ENCODE measurements at places on chromosomes 7 and 10. TPM values are rescaled to one million over a fixed set of nuclear protein-coding genes. Genes with fewer than 3 reads are reported as not detected.

- peaks cover 3% of the 10 kb centered on the region for H3K36me3 ChIP-seq
- no peak overlapping the region for H3K27ac ChIP-seq
- no peak overlapping the region for H3K4me3 ChIP-seq
- DNase-seq = no peak
- H3K27me3 ChIP-seq = no peaks in the 10 kb centered on the region
Observed at GRCh38 chr7:37050801-37051200, 326.5 kb upstream of the AOAH start.

DNA sequence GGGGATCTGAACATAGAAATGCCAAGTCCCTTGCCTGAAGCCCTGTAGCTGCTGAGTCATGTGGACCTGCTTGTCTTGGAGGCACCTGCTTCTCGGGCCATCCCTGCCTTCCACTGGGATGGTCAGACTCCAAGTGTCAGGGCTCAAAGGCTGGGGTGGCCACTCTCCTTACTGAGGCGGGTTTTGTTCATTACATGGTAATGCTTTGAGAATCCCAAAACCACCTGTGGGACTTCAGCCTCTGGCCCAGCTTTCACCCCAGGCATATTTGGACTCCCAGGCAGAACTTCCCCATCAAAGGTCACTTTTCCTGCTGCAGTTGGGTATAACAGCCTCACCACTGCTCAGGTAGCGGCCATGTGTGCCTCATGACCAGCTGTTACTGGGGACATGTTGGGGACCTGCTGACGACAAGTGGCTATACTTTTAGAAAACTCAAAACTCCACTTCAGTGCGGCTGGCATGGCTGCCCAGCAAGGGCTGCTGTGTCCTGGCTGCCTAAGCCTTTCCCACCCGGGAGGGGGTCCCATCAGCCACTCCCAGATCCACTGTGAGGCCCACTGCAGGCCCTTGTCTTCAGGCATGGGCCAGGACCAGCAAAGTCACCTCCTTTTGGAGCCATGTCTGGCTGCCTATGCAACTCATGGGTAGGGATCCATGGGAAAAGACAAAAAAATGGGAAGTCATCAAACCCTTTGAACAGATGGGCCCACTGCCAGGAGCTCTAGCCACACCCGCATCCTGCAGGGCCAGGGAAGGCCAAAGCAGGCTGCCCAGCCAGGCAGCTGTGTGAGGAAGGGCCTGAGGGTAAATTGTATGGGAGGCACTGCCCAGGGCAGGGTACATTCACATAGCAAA lies 96.7 kb downstream of the ARHGAP22 start:
- H3K36me3 ChIP-seq = no peaks in the 10 kb centered on the region
- H3K27me3 ChIP-seq = no peaks in the 10 kb centered on the region
- no peak overlapping the region for H3K4me3 ChIP-seq
- no peaks in the 10 kb centered on the region for H3K4me1 ChIP-seq
- DNase-seq = no peak

- DNase-seq = no peak
- H3K36me3 ChIP-seq = no peaks in the 10 kb centered on the region
- no peaks in the 10 kb centered on the region for H3K27me3 ChIP-seq
- H3K27ac ChIP-seq = no peak overlapping the region
Observed at GRCh38 chr10:32131388-32131787, 75.2 kb upstream of the KIF5B start.

DNA sequence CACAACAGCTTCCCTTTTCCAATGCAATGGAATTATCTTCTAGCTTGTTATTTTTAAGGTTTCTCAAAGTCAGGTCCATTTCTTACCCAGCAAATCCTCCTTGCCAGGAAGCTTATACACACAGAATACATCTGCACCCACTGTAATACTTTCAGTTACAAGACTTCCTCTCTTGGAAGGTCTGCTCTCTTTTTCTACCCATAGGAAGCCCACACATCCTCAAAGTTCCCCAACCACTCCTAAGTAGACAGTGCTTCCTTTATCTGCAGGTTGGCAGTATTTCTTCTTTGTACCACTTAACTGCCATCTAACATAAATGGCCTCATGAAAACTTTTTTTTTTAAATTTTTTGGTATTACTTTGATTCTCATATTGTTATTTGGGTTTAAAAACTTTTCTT lies 155.6 kb downstream of the TAX1BP1 start:
- peaks cover 32% of the 10 kb centered on the region for H3K4me1 ChIP-seq
- H3K27ac ChIP-seq = no peak overlapping the region
- H3K36me3 ChIP-seq = no peaks in the 10 kb centered on the region
- DNase-seq = no peak
- H3K4me3 ChIP-seq = no peak overlapping the region

- H3K4me1 ChIP-seq = no peaks in the 10 kb centered on the region
- no peak within 1 kb of the TSS for H3K27ac ChIP-seq
- no peak within 1 kb of the TSS for H3K4me3 ChIP-seq
- no peak for DNase-seq
- no peaks in the 10 kb centered on the region for H3K27me3 ChIP-seq
Observed at GRCh38 chr10:86654411-86655172, at the start of gene OPN4. Gene OPN4 (plus strand): TSS chr10:86654547. CDS start chr10:86654784, 237 bp downstream.

GRCh38 chr7:50775231-50775630 lies 7.5 kb downstream of the GRB10 start:
- peaks cover under 1% of the 10 kb centered on the region for H3K4me1 ChIP-seq
- H3K4me3 ChIP-seq = no peak overlapping the region
- H3K27me3 ChIP-seq = no peaks in the 10 kb centered on the region

DNA sequence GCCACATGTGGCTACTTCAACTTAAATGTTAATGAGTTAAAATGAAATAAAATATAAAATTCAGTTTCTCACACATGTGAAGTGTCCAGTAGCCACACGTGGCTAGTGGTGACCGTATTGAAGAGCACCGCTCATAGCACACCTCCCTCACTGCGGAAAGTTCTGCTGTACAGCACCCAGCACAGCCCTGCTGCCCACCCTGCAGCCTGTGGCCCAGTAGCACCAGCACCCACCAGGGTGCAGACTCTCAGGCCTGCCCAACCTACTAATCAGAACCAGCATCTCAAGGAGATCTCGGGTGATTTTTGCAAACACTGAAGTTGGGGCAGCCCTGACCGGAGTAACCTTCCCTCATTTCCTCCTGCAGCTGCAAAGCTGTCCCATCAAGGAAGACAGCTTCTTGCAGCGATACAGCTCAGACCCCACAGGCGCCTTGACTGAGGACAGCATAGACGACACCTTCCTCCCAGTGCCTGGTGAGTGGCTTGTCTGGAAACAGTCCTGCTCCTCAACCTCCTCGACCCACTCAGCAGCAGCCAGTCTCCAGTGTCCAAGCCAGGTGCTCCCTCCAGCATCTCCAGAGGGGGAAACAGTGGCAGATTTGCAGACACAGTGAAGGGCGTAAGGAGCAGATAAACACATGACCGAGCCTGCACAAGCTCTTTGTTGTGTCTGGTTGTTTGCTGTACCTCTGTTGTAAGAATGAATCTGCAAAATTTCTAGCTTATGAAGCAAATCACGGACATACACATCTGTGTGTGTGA lies 162.8 kb upstream of the LANCL2 start:
- no peaks in the 10 kb centered on the region for H3K36me3 ChIP-seq
- H3K4me1 ChIP-seq = peaks cover 10% of the 10 kb centered on the region
- H3K4me3 ChIP-seq = no peak overlapping the region
- no peak for DNase-seq

GRCh38 chr10:96257944-96258343 lies 13.4 kb downstream of the BLNK start:
- H3K27ac ChIP-seq = no peak overlapping the region
- DNase-seq = no peak
- no peaks in the 10 kb centered on the region for H3K36me3 ChIP-seq
- no peaks in the 10 kb centered on the region for H3K27me3 ChIP-seq
- no peak overlapping the region for H3K4me3 ChIP-seq

GRCh38 chr7:98974906-98975816 lies 96.8 kb downstream of the TRRAP start:
- H3K27ac ChIP-seq = no peak overlapping the region
- no peaks in the 10 kb centered on the region for H3K27me3 ChIP-seq
- no peak for DNase-seq
- no peak overlapping the region for H3K4me3 ChIP-seq
- peaks cover 6% of the 10 kb centered on the region for H3K36me3 ChIP-seq

DNA sequence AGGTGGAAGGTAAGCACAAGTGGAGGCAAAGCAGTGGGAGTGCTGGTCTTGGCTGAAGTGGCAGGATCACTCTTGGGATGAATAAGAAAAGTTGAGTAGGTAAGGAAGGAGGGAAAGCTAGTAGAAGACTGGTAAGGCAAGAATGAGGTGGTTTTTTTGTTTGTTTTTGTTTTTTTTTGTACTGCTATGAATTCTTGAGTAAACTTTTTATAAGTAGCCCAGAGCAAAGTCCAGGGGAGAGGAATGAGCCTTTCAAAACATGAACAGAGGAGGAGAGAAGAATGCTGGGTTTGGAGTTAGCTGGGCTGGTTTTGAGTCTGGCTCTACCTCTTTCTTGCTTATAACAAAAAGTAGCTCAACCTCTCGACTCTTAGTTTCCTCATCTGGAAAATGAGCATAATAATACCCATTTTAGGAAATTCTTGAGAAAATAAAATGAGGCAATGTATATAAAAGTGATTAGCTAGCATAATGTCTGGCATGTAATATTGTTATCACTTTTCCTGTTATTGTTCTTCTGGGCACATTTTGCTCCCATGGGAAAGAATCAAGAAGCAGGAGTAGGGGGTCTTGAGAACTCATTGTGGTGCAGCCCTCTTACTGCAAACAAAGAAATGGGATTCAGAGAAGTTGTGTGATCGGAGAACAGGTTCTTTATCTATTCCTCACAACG lies 24.1 kb upstream of the LRRC17 start:
- no peaks in the 10 kb centered on the region for H3K36me3 ChIP-seq
- no peak for DNase-seq
- no peaks in the 10 kb centered on the region for H3K27me3 ChIP-seq
- no peak overlapping the region for H3K27ac ChIP-seq

DNA sequence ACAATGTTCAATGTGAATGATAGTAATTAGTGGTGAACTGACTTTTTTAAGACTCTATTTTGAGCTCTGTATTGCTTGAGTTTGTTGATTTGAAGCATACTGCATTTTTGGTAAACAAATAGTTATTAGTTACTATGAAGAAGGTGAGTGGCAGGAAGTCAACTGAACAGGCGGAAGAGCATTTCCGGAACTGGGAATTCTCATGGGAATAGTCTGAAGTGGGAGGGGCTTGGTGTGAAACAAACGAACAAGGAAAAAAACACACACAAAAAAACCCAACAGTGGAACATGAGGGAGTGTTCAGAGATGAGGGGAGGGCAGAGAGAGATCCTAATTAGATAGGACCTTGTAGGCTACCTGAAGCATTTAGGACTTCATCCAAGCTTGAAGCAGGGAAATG lies 43.9 kb upstream of the C1QL3 start:
- peaks cover 25% of the 10 kb centered on the region for H3K27me3 ChIP-seq
- no peak overlapping the region for H3K4me3 ChIP-seq
- H3K4me1 ChIP-seq = no peaks in the 10 kb centered on the region
- no peak overlapping the region for H3K27ac ChIP-seq

DNA sequence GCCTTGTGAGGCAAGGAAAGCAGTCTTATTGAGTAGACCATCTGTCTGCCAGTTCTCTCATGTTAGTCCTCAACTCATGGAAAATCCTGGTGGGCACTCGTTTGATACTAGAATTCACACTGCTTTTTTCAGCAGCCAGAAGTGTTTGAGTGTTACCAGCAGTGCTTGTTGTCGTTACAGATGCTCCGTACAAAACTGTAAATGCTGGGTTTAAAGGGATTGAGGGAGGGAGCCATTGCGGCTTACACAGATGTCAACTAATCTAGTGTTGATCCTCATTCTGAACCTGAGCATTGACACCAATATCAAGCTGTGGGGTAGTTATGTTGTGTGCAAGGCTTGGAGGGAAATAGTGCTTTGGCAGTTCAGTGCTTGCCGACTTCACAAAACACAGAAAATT lies 348.6 kb downstream of the AUTS2 start:
- no peaks in the 10 kb centered on the region for H3K36me3 ChIP-seq
- H3K4me1 ChIP-seq = no peaks in the 10 kb centered on the region
- H3K4me3 ChIP-seq = no peak overlapping the region
- H3K27ac ChIP-seq = no peak overlapping the region
- H3K27me3 ChIP-seq = no peaks in the 10 kb centered on the region
- DNase-seq = no peak

DNA sequence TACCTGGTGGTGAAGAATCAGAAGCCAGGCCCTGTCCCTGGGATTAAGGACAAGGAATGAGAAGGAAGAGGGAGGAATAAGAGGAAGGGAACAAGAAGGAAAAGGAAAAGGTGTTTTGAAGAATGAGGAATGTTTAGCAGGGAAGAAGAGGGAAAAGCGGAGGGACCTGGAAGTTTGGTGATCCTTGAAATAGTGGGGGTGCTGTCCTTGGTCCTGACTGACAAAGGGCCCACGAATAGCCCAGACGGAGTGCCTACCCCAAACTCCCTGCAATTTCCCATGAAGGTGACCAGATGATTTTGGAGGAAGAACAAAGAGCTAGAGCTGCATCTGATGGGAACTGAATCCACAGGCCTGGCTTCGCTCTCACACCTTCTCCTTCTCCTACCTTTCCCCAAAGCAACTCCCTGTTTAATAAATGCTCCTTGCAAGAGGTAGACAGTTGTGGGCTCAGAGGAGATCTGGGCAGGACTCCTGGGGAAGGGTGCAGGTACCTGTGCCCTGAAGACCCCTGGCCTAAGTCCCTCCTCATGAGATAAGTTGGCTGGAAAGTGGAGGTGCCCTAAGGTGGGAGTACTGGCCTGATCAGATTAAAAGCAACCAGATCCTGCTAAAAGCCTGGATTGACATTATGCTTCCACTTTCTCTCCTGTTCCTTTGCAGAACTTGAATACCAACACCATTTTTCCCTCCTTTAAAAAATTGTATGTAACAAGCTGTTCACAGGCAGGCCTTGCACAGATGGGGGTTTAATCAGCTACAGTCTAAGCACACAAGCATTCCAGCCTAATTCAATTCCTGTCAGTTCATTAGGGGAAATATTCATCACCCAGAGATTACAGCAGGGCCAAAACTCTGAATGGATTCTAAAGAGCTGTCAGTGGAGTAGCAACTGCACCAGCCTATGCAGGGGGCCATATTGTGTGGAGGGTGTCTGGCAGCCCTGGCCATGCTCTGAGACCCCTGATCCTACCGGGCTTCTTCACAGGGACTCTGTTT lies 19.4 kb downstream of the KAZALD1 start:
- H3K36me3 ChIP-seq = no peaks in the 10 kb centered on the region
- DNase-seq = no peak
- peaks cover 34% of the 10 kb centered on the region for H3K27me3 ChIP-seq
- H3K27ac ChIP-seq = no peak overlapping the region
- H3K4me3 ChIP-seq = no peak overlapping the region
- no peaks in the 10 kb centered on the region for H3K4me1 ChIP-seq

DNAJC12 gene
- total RNA-seq = 36.4 TPM

IFIT5 gene
- 10.2 TPM for total RNA-seq

NEUROD6 gene
- total RNA-seq = not detected

C1GALT1 gene
- total RNA-seq = 31.8 TPM

All from activated T-cell treated with anti-CD3 and anti-CD28 coated beads, Interleukin-2, amount 50 U/mL, for 72 hours (primary cell).